Stimulated activated CD8-positive, alpha-beta memory T cell treated with anti-CD3 and anti-CD28 coated beads, Interleukin-2, amount 100 ng/mL, for 1 hour (primary cell): ENCODE measurements at places on chromosomes 4 and X.

GRCh38 chr4:183807420-183808096 is 97.5 kb upstream of the STOX2 start:
- no peak for DNase-seq

GRCh38 chr4:113012122-113012725 is 37.2 kb upstream of the ANK2 start:
- DNase-seq: no peak

- DNase-seq: no peak
These were observed 12.9 kb upstream of the NUDT9 start for GRCh38 chr4:87409420-87409939.

GRCh38 chr4:146585761-146586333 is 52.8 kb upstream of the POU4F2 start:
- no peak for DNase-seq
